ENCODE measurements at places on chromosomes 3 and 15. TPM values are rescaled to one million over a fixed set of nuclear protein-coding genes. Genes with fewer than 3 reads are reported as not detected.

- no peaks in the 10 kb centered on the region for H3K27me3 ChIP-seq
- no peak overlapping the region for H3K27ac ChIP-seq
- H3K4me3 ChIP-seq, result no peak overlapping the region
- no peak for DNase-seq
These were observed 60.8 kb downstream of the PLS1 start for GRCh38 chr3:142657033-142657432.

The OTOL1 gene
- total RNA-seq, result not detected

- DNase-seq, result no peak
- peaks cover 2% of the 10 kb centered on the region for H3K27me3 ChIP-seq
- no peak overlapping the region for H3K4me3 ChIP-seq
- peaks cover 53% of the 10 kb centered on the region for H3K4me1 ChIP-seq
- peaks cover 9% of the 10 kb centered on the region for H3K36me3 ChIP-seq
These were observed 30.7 kb upstream of the KY start for GRCh38 chr3:134681522-134681900.

DNA sequence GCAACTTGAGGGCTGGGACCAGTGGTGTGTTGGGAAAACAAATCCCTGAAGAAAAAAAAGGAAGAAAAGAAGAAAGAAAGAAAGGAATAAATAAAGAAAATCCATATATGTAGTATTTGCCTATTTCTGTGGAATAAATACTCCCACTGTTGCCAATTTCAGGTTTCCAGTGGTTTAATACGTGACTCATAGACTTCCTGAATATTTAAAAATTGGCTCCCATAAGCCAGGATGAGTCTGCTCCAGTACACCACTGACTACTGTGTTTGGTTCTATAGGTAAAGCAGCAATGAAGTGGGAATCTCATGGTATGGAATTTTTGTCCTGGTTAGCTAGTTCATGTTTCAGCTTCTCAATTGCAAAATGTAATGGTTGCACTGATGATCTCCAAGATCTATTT, 31.6 kb downstream of the PYDC2 start:
- H3K4me3 ChIP-seq, result no peak overlapping the region
- peaks cover 10% of the 10 kb centered on the region for H3K4me1 ChIP-seq

GRCh38 chr3:66910266-66911055, 87.6 kb upstream of the KBTBD8 start:
- no peaks in the 10 kb centered on the region for H3K27me3 ChIP-seq
- no peak overlapping the region for H3K4me3 ChIP-seq
- H3K36me3 ChIP-seq, result no peaks in the 10 kb centered on the region
- no peak overlapping the region for H3K27ac ChIP-seq

DNA sequence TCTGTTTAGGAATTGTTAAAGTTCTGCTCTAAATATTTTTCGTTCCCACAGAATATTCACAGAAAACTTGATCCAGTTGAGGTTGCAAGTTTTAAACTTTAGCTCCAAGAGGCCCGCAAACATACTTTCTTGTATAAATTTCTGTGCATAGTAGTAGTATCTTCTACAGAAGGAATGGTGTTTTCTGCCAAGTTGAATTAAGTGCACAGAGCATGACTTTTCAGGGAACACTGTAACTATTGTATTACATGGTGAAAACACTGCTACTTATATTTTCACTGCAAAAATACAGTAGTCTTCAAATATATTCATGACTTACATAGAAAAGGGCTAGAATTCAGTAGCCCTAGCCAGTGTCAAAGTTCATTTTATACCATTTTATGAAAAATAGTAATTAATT, 67.0 kb downstream of the SUCNR1 start:
- DNase-seq, result no peak
- no peaks in the 10 kb centered on the region for H3K36me3 ChIP-seq
- H3K4me1 ChIP-seq, result no peaks in the 10 kb centered on the region
- H3K27ac ChIP-seq, result no peak overlapping the region

Data from HFFc6 (cell line).